ENCODE measurements at places on chromosomes 5 and 9. TPM values are rescaled to one million over a fixed set of nuclear protein-coding genes. Genes with fewer than 3 reads are reported as not detected.
A peak's percentile ranks its signal among the peaks of the same experiment; 100 is the strongest.

GRCh38 chr5:2181149-2181548 is 298.4 kb upstream of the IRX4 start:
- no peak for DNase-seq

GRCh38 chr9:35844628-35845270 is 15.7 kb downstream of the TMEM8B start:
- DNase-seq, result no peak

DNA sequence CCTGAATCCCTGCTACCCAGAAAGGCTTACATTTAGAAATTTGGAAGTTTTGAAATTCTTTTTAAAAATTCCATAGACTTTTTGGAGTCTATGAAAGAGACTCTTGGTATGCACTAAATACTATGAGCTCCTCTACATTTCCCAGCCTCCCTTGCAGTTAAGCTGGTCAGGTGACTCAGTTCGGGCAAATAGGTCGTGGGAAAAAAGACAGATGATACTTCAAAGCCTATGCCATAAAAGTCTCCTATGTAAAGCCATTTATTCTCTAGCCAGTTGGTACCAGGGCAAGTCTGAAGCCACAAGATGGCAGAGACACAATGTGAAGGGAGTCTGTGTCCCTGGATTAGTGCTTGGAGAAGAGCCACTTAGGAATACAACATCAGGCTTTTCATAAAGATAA is 101.8 kb downstream of the BOD1 start:
- no peak for DNase-seq

DNA sequence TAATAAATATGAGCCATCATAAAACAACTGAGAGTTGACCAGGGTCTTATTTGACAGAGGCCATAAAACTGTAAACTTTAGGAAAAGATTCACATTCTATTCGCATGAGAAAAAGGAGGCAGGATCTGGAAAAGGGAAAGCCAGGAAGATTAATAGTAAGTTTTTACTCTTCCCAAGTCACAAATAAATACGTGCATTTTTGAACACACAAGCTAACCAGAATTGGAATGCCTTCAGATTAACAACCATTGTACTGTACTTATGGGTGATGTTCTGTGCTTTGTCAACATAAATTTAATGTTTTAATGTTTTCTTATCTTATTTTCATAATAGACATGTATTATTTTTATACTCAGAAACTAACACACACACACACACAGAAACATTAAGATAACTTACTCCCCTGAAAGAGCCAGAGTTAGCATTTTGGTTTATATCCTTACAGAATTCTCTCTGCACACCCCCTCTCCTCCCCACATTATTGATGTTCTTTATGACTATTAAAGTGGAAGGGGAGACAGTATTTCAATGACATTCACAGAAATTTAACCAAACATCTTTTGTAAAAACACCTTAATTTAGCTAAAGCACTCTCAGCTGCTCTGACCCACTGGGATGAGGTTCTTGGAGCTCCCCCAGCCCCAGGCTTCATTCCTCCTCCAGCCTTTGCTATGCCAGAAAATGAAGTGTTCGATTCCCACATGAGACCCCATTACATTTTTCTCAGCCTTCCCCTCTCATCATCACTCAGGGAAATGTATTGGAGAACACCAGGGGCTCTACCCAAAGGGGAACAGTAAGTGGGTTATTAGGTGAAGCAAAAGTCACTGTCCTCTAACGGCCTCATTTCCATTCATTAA is 155.5 kb downstream of the ESM1 start:
- DNase-seq, result no peak

GRCh38 chr5:25005431-25005830 is 360.7 kb upstream of the CDH10 start:
- DNase-seq, result no peak

- no peak for DNase-seq
Measured at GRCh38 chr5:43353668-43354067, 40.5 kb upstream of the HMGCS1 start.

DNA sequence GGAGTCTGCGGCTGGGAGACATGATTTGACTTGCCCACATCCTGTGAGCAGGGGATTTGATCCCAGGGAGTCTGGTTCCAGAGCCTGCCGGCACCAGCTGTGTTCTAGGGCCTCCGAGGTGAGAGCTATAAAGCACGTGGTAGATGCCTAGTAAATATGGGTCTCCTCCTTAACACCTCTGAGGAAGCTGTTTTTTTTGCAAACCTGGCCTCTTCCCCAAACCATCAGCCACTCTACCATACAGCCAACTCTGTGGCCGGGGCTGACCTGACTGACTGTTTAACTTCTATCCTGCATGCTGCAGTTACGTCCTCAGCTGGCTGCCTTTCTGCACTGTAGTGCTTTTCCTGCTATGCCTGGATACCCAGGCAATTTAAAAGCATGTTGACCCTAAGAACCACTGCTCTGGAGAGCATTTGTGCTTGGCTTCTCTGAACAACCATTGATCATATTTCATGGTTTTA is 220.5 kb downstream of the SLIT3 start:
- no peak for DNase-seq

DNA sequence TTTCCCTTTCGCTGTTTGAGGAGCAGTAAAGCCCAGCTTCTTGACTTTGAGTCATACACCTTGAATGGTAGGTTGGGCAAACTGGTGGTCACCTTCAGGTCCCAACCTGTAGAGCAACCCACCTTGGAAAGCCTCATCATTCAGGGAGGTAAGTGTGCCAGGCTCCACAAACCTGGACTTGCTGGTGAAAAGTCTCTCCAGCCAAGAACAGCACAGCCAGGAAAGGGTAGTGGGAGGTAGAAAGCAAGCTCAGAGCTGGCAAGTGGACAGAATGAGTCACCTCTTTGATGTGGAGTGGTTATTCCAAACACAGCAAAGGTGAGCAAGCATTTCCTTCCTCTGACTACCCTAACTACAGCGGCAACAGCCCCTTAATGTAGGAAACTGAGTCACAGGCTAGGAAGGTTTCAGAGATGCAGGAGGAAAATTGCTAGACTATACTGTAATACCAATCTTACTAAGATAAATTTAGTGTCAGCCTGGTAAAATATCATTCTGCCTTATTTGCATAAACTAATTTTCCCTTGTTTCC is 117.5 kb upstream of the MTAP start:
- DNase-seq, result no peak

- DNase-seq, result no peak
Measured at GRCh38 chr5:120614531-120615180, 150.6 kb downstream of the PRR16 start.

GRCh38 chr9:34403554-34404380 is 27.1 kb upstream of the MYORG start:
- peak; percentile 76 for DNase-seq

DNA sequence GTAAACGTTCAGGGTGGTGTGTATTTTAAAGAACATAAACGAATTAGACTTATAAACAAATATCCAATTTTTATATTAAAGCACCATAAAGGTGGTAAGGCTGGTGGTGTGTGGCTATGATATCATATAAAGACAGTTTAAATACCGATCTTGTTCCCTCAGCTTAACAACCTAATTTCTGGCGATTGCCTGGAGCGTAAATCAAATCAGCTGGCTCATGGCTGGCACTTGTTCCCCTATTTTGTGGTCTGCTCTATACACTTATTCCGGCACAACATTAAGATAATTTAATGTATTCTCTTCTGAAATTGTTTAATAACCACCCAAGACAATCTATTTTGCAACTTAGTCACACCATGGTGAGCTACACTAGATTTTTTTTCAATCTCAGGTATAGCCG is 2.4 kb upstream of the HAPLN1 start:
- no peak for DNase-seq

- DNase-seq, result no peak
Measured at GRCh38 chr9:4346131-4346530, 46.3 kb upstream of the GLIS3 start.

DNA sequence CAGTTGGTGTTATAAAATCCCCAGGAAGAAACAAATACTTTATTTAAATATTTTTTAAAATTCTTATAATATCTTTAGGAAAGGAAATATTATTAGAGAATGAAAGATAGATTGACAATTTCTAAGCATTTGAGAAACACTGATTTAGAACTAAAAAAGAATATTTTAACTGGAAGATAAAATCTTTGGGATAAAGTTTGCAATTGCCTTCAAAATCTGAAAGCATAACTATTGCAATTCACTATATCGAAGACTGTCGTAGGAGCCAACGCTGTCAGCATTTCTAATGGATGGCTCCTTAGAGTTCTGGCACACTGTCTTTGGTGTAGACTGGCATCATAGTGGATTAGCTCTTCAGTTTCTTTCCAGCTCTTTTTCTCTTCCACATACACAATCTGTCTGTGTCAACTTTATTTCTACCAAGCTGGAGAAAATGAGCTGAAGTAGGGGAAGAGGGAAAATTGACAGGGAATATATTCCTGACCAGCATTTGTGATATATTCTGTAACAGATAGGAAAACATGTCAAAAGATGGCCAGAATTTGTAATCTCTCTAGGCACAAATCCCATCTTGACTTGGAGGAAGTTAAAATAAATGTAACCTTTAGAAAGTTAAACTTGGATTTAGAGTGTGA is 1561.4 kb downstream of the MAT2B start:
- DNase-seq, result no peak

DNA sequence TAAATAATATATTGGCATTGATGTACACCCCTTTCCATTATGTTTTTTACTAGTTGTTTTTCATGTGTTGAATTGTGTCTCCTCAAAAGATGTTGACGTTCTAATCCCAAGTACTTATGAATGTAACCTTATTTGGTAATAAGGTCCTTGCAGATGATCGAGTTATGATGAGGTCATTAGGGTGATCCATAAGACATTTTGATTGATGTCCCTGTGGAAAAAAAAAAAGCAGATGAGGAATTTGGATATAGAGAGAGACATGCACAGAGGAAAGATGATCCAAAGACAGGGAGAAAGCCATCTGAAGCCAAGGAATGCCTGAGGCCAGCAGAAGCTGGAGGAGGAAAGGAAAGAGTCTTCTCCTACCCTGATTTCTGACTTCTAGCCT is 632.7 kb downstream of the TLR4 start:
- no peak for DNase-seq

GRCh38 chr5:116454417-116454927 is 120.2 kb downstream of the SEMA6A start:
- DNase-seq, result no peak

DNA sequence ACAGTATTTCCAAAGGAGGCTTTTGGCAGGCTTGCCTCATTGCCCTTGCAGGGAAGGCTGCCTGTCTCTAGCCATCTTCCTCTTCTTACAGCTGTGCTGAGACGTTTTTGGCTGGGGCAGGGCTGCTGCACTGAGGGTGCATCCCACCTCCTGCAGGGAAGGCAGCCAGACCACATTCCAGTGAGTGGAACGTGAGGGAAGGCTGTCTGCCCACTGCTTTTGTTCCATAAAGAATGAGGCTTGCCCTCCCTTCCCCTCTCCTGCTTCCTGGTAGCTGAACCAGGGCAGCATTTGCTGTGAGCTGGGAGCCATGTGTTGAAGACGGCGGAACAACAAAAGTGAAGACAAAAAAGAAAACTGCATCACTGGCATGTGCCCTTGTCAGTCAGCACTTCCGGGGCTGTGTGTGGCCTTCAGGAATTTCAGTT is 16.8 kb downstream of the MGAT1 start:
- peak; percentile 63 for DNase-seq

DNA sequence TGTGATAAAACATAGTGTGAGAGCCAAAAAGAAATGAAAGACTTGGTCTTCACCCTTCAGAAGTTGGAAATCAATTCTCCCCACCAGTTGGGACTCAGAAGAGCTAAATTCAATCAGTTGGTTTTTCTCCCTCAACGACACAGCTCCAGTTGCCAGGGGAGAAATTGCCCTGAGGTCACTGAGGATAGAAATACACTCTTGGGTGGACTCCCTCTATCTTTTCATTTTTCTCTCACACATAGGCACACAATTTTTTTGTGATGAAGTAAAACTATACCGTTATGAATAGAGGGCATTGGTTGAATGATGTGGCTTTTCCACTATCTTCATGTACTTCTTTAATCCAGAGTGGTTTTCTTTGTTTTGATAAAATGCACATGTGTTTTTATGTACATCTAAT is 80.2 kb downstream of the ZNF366 start:
- no peak for DNase-seq

DNA sequence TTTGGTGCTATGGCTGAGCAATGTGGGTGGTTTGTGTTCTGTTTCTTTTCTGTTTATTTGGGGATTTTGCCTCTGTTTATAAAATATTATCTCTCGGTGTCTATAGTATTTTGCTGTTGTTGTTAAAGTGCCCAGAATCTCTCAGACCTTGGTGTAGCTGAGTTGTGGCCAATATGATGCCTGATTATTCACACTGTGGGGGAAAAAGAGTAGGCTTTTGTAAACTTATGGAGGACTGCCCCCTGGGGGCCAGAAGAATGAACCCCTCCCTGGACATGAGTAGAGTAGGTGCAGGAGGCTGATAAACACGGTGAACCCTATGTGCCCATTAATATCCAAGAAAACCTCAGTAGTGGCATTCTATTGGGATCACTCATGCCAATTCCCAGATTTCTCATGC is 49.0 kb upstream of the DPYSL3 start:
- no peak for DNase-seq

GRCh38 chr5:18397891-18398290 is 763.6 kb downstream of the TAF11L14 start:
- DNase-seq, result no peak

GRCh38 chr5:172931001-172931536 is 28.2 kb upstream of the RPL26L1 start:
- DNase-seq, result no peak

DNA sequence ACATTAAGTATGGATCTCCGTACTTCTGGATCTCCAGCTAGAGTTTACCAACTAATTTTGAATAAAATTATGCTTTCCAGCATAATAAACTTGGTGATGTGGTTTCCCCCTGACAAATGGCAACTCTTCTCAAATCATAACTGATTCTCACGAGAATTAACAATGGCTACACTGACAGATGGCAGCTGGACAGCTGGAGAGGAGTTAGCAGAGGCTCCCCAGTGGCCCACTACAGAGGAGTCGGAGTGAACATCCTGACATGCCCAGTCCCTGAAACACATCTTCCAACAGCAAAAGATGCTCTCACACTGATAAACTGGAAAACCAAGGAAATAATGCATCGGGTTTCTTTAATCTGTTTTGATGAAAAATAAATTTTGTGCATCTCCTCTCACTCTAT is 239.6 kb downstream of the MAN2A1 start:
- DNase-seq, result no peak

GRCh38 chr5:58708456-58708855 is 125.6 kb downstream of the RAB3C start:
- DNase-seq, result no peak

The ADGRD2 gene
- total RNA-seq, result 0.62 TPM

The FOXD4 gene
- 0.35 TPM for total RNA-seq

The ARHGEF37 gene
- total RNA-seq, result 9.1 TPM

The OTP gene
- not detected for total RNA-seq

The NCS1 gene
- 44.8 TPM for total RNA-seq

The SPAG8 gene
- total RNA-seq, result 0.89 TPM

Measured in mesothelial cell of epicardium (in vitro differentiated cells).